Left lung (tissue), 14 donors: ENCODE measurements at places on chromosomes 12 and 14.

DNA sequence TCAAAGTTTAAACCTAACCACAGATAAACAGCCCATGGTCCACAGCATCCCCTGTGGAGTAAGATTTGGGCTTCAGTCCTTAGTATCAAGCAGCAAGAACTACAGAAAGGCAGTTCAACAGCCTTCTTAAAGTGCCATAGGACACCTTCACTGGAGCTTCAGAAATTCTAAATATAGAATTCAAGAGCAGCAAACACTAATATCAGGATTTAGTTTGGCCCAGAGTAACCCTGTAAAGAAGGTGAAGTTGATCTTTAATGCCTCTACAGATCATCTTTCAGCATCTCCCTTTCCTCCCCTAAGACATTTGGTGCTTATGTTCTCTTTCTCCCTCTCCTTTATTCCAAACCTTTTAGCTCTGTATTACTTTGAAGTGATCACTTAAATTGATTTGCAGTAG lies 59.5 kb upstream of the ARHGAP5 start:
- DNase-seq = no peak

GRCh38 chr12:68406134-68406576 lies 74.0 kb upstream of the MDM1 start:
- DNase-seq = peak; percentile 93

DNA sequence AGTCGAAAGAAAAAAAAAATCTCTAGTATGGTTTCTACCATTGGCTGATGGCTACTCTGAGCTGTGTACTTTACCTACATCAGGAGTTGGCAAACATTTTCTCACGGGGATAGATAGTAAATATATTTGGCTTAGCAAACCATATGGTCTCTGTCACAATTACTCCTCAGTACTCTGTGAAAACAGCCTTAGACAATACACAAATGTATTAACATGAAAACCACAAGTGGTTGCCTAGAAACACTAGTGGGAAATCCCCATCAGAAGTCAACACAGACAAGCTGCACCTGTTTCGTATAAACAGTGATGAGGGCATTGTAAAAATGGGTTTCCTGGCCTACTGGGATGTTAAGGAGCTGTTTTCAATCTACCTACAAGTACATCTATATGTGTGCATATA lies 84.6 kb upstream of the NAV3 start:
- no peak for DNase-seq

DNA sequence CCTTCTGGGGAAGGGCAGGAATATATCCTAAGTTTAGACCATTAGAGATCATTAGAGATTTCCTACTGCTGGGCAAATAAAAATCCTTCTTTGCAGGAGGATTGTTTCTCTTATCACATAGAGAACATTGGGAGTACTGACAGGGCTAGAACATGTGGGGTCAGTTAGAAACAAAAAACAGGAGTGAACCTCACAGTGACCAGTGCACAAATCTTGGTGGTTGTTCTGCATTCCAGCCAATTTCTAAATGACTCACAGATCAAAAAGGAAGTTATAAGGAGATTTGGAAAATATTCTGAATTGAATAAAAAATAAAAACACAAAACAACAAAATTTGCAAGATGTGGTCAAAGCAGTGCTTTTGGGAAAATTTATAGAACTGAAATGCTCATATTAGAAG lies 118.8 kb downstream of the LLPH start:
- DNase-seq = no peak

GRCh38 chr12:51390891-51391282 lies 319 bp downstream of the GALNT6 start:
- DNase-seq = no peak

DNA sequence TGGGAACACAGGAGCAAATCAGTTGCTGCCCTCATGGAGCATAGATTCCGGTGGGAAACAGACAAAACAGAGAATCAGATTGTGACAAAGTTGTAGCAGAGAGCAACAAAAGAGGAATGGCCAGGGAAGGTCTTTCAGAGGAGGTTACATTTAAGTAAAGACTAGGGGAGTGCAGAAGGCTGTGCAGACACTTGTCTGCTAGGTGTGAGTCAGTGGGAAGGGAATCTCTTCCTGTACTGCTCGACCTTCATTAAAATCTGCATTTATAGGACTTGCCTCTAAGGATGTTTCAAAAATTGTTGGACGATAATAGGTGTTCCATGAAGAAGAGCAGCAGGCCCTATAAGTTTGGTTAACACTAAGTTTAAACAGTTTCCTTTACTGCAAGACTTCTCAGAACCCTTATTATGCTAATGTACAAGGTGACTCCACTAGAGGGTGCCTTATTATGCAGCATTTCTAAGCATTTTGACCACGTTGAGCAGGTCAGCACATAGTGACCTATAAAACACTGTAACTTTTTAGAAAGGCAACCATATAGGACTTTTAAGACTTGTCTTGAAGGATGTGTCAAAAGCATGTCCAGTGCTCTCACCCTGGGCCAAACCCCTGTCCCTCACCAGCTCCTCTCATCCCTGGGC lies 91.8 kb upstream of the RIC8B start:
- no peak for DNase-seq

GRCh38 chr12:63348556-63348955 lies 197.6 kb upstream of the AVPR1A start:
- no peak for DNase-seq

- DNase-seq = no peak
Measured at GRCh38 chr14:105261781-105262180, 13.4 kb downstream of the BTBD6 start.
